ENCODE measurements at places on chromosomes 11 and 22.

DNA sequence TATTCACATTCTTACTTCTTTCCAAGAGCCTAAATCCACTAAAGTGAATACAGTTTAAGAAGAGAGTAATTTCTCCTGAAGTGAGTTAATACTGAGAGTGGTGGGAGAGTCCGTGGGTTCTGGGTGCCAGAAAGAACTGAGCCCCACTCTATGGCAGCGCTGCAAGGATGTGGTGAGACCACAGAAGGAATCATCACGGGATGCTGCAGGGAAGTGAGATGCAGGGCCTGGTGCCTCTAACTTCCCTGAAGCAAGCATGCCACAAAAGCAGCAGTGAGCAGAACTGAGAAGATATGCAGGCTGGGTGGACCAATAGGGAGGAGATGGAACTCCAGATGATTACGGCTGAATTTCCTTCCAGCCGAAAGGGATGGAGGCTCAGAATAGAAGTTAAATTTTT lies 5.0 kb upstream of the MMP12 start:
- DNase-seq: no peak

GRCh38 chr11:38481391-38481790 lies 1883.4 kb upstream of the RAG2 start:
- no peak for DNase-seq

GRCh38 chr11:113315811-113316210 lies 1.4 kb downstream of the TTC12 start:
- DNase-seq: no peak

- DNase-seq: no peak
Measured at GRCh38 chr11:102283116-102283485, 34.2 kb upstream of the BIRC3 start.

DNA sequence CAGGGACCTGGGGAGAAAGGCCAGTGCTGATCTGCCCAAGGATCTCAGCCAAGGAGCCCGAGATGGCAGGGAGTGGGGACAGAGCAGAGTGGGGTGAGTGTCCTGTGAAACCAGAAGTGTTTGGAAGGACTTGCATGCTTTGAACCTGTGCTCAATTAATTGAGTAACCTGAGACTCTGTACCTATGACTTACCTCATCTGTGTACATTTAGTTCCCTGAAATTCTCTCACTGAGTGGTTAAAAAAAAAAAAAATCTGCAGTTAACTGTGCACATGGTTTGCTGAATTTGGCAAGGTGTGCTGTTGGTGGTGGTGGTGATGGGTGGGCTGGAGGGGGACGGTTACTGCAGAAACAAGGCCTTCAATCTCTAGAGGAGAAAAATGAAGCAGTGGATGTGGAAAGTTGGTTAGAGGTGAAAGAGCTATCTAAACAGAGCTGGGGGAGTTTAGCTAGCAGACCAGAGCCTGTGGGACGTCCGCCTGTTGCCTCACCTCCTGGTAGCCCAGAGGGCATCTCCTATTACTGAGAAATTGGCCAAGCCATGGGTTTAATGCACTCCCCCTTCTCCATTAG lies 8.3 kb upstream of the SORL1-AS1 start:
- DNase-seq: no peak

DNA sequence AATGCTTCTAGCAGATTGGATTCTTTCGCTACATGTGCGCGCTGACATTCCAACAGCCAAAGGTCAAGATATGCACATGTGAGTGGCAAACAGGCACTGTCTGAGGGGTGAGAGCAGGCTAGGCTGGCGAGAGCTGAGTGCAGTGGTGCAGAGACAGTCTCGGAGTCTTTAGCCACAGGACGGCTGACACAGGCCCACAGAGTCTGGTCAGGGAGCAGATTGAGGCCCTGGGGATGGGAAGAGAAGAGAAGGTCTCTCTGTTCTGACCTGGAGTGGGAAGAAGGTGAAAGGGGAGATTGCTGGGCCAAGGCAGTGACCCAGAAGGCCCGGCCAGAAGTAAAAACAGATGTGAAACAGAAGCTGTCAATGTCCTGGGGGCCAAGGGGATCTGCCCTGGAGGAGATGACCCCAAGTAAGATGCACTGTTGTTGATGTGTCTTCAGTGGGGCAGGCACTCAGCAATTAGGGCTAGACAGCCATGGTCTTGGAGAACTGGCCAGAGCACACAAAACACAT lies 197.8 kb downstream of the ETS1 start:
- DNase-seq: no peak

DNA sequence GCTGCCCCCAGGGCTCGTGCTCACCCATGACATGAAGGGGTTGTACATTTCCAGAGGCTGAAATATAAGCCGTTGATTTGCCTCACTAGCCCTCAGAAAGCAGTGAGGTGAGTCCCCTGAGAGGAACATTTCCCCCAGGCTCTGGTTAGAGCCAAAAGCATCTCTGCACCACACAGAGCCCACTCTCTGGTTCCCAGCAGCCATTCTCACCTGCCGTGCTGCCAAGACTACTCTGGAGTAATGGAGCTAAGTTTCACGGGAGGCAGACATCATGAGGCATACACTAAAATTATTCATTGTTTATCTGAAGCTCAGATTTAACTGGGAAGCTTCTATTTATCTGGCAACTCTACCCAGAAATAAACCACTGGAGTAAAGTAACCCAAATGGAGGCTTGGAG lies 40.8 kb downstream of the CACNA1I start:
- DNase-seq: no peak

GRCh38 chr11:8218840-8219239 lies 44.8 kb downstream of the LMO1 start:
- no peak for DNase-seq

DNA sequence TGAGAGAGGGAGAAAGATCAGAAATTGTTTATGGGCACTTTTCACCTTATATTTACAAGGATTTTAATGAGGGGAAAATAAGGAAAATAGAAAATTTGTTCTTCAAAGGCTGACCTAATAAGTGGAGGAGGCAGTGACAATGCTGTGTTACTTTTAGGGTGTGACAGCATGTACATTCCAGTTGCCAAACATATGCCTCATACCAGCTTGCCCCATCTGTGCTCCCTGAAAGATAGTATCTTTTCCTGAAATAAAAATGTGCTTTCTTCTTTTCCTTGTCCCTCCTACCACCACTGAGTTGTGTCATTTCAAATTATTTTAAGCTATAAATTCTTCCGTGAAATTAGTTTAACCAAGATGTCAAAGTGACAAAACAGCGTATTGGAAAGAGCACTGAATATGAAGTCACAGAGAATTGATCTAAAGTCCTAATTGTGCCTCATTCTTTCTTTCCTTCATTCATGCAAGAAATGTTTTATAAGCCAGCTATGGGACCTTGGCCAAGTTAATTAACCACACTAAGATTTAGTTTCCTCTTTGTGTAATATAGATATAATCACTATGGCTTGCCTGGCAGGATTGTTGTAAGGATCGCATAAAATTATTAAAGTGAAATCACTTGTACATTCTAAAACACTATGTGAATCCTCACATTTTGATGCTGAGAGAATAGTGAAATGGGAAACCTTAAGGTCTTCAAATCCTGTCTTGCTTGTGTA lies 1307.5 kb upstream of the TENM4 start:
- no peak for DNase-seq

DNA sequence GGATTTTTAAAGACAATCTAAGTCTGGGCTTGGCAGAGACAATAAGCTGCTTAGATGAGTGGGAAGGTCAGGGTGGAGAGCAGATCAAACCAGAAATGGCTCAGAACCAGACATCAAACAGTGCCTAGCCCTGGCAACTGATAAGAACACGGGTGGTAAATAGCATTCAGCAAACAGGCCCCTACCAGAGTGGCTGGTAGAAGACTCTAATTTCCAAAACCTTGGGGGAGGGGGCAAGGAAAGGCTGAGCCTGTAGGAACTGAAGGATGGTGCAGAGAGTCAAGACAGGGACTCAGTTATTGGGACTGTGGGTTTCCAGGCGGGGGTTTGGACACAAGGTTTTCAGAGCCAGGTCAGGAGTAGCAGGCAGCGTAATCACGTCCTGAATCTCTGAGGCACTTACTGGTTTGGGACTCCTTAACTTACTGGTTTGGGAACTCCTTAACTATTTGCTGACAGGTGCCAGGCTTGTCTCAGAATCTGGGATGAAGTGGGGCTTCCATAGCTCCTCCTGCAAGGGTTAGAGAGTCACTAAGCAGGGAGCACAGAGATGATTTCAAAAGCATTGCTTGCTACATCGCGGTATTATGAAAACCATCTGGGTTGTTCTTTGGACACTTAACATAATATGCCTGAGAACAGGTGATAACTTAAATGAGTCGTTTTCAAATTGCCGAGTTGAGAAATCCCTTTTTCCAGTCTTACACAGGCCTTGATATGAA lies 5.7 kb upstream of the ABTB2 start:
- DNase-seq: no peak

GRCh38 chr11:90646706-90647105 lies 423.9 kb upstream of the CHORDC1 start:
- no peak for DNase-seq

DNA sequence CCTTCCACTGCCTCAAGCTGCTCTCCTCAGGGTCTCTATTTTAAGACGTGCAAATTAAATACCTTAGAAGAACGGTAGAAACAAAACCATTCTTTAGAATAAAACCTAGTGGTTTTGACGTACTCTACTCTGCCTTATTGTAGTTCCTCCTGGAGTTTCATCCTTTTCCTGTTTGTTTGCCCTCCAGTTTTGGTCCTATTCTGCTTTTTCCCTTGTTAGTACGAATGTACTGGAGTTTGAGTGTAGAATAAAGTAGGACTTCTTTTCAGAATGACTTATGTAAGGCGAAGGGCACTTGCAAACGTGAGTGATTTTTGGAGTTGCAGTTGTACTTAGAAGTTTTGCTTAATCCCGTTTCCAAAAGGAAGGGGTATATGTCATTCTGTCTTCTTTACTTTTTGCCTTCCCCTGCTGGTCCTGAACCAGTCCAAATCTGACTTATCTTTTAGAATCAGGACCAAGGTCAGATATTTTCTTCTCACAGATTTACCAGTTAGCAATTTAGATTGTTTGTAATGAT lies 1.4 kb downstream of the SIK2 start:
- DNase-seq: no peak

- DNase-seq: no peak
Measured at GRCh38 chr11:134532921-134533421, 120.9 kb upstream of the B3GAT1 start.

- DNase-seq: no peak
Measured at GRCh38 chr11:7904917-7905316, 26.2 kb downstream of the OR10A6 start.

Measured in brain pericyte (primary cell).